ENCODE measurements at places on chromosomes 12 and 14.

DNA sequence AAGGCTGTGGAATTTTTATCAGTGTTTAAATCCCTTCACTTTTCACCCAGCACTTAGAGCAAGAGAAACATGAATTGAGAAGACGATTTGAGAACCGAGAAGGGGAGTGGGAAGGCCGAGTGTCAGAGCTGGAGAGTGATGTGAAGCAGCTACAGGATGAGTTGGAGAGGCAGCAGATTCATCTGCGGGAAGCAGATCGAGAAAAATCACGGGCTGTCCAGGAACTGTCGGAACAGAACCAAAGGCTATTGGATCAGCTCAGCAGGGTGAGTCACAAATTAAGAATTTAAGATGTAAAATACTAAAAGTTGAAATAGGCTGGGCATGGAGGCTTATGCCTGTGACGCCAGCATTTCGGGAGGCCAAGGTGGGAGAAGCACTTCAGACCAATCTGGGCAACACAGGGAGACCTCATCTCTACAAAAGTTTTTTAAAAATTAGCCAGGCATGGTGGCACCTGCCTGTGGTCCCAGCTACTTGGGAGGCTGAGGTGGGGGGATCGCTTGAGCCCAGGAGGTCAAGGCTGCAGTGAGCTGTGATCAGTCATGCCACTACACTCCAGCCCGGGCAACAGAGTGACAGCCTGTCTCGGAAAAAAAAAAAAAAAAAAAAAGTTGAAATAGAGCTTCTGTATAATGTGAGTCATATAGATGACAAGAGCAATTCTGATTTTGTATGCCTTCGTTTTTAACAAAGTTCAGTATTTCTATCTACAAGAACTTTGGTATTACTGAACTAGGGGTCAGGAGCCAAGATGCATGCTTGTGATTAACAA, 9.6 kb downstream of the BICDL1 start:
- DNase-seq = no peak

GRCh38 chr12:6912164-6912935, 2.0 kb upstream of the ENO2 start:
- DNase-seq = no peak

DNA sequence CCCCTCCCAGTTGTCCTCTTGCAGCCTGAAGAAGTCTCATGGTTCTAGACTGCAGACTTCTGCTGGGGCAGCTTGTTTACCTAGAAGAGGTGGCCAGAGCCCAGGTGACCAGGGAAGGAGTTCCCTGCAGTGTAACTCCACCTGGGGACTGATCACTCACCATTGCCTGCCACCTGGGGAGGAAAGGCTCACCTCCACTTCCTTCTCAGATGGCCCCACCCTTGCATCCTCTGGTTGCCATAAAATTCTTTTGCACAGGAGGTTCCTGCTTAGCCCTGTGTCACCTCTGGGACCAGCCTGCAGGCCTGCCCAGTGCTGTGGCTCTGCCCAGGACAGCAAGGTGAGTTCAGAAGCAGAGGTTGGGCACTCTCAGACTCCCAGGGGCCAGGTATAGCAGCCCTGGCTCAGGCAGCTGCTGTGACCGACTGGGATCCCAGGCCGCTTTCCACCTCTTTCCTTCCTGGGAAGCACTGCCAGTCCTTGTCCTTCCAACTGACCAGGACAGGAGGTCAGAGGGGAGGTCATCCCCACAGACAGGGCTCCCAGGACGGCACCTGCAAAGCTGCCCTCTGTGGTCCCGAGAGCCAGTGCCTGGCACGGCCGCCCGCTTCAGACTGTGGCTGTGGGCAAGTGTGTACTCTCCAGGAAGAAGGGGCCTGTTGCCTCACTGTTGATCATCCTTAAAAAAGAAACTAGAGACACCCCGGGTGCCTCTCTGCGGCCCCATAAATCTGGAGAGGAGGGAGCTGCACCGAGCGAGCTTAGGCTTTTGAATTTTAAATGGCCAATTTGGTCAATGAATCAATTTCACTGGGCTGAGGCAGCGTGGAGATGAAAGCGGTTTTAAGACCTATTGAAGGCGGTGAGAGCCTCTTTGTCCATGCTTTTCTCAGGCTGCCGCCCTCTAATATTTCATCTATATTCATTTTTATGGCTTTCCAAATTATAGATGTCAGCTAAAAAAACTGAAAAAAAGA, 79.5 kb upstream of the C14orf180 start:
- DNase-seq = no peak

DNA sequence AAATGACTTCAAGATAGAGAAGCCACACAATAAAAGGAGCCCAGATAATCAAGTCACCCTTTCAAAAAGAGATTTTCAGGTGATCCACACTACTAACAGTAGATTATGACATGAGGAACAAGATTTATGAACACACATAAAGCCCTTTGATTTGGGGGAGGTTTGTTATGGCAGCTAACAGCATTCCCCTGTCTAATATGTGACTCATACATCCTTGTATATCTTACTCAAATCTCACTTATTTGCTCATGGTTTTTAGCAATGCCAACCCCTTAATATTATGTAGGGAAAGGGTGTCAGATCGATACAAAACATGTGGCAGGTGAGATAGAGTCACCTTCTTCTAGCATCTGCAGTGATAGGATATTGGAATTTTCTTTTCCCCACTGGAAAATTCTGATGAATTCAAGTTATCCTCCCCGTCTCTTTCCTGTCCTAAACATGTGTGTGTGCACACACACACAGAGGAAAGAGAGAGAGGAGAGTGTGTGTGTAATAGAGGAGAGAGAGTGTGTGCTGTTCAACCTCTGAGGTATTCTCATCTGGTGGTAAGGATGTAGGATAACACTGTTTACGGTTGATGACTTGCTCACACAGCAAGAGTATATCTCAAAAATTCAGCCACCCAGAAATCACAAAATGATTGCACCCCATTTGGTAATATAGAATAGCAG, 319.9 kb downstream of the KCNC2 start:
- no peak for DNase-seq

DNA sequence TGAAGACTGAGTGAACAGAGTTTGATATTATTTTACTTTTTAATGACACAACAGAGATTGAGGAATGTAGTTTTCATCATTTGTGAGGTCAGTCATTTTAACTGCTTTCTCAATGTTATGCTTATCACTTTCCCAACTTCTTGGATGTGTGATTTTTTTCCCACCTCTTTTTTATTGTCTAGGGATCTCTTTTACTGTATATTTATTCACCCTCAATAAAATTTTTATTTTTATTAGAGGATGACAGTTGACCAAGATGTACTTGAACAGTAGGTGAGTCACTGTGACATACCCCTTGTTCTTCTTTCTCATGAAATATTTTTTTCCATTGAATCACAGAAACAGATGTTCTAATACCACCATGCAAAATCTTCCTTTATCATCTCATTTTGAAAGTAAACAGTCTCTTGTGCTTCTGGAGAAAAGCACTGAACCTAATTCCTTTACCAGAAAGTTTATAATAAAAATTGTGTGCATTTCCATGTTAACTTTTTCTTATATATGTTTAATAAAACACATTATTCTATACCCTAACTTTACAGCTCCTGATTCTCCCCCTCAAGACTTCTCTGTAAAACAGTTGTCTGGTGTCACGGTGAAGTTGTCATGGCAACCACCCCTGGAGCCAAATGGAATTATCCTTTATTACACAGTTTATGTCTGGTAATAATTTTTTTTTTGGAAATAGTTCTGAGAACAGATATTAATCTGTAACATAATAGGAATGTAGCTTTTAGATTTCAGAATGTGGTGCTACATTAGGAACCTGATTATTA, 65.9 kb downstream of the PTPRQ start:
- DNase-seq = no peak

DNA sequence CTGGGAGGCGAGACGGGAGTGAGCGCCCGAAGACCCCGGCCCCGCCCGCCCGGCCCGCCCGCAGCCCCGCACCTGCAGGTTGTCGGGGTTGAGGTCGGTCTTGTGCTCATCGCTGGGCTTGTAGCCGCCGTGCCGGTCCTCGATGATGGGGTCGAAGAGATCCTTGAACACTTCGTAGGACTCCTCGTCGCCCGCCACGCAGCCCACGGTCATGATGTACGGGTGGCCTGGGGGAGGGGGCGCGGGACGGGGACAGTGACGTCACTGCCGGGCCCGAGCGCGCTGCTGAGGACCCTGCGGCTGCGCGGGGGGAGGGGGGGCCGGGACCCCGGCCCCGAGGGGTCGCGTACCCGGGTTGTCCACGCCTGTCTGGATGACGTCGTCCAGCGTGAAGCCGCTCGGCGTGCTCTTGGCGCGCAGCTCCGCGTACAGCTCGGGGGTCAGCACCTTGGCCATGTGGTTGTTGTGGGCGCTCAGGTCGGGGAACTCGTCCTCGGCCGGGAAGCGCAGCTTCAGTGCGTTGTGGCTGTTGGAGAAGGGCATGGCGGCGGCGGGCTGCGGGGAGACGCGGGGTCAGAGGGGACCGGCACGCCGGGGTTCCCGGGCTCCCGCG, 573 bp downstream of the CKB start:
- no peak for DNase-seq

DNA sequence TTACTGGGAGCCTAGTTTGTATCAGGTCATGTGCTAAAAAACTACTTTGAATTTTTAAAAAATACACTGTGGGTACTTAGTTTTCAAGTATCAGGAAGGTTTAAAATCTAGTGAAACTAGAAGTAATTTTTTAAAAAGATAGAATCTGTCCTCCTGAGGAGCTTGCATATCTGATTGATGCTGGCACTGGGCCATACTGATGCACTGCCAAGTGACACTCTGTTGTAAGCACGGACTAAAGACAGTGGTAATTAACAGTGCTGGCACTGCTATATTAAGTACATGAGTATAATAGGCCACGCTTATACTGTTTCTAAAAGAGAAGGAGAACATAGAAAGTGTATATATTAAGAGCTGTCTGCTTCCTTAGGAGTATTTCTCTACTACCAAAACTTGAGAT, 10.0 kb upstream of the TBC1D30 start:
- no peak for DNase-seq

- DNase-seq = no peak
These were observed 466.9 kb upstream of the STXBP6 start for GRCh38 chr14:25516838-25517237.

DNA sequence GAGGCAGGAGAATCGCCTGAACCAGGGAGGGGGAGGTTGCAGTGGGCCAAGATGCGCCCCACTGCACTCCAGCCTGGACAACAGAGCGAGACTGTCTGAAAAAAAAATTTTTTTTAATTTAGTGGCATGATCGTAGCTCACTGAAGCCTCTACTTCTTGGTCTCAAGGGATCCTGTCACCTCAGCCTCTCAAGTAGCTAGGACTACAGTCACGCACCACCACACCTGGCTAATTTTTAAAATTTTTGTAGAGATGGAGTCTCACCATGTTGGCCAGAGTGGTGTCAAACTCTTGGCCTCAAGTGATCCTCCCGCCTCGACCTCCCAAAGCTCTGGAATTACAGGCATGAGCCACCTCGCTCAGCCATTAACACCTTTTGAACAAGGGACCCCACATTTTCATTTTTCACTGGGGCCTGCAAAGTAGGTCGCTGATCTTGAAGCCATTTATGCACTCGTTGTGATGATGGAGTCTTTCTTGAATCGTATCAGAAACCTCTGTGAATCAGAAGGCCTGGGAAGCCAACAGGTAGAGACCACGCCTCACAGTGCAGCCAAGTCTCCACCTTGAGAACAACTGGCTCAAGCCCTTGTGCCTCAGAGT, 5.9 kb downstream of the HCAR1 start:
- DNase-seq = no peak

DNA sequence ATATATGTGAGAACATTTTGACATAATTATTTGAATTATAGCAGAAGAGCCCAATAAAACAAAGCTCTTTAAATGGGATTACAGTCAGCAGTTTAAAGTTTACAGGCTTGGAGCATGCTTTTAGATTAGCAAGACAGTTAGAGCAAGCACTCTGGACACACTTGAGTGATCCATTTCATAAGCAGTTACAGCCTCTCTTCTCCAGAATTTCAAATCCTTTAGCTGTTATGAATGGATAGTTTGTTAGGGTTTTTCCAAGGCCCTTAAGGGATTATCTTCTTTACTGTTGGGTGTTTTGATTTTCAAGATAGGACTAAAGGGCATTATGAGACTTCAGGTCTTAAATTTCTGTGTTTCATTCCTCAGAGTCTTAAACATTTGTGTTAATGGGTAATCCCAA, 36.3 kb downstream of the BEST3 start:
- DNase-seq = no peak

DNA sequence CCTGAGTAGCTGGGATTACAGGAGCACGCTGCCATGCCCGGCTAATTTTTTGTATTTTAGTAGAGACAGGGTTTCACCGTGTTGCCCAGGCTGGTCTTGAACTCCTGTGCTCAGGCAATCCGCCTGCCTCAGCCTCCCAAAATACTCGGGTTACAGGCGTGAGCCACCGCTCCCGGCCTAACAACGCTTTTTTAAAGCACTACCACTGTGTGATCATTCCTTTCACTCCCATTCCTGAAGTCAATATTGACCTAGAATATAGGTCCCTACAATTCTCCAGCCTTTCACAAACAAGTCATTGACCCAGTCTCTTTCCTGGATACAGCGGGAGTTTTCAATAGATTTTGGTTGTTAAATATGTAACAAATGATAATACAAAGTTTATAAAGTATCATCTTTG, 62.8 kb downstream of the KIF21A start:
- DNase-seq = no peak

- DNase-seq = no peak
These were observed 11.1 kb upstream of the KRT73 start for GRCh38 chr12:52629281-52630007.

DNA sequence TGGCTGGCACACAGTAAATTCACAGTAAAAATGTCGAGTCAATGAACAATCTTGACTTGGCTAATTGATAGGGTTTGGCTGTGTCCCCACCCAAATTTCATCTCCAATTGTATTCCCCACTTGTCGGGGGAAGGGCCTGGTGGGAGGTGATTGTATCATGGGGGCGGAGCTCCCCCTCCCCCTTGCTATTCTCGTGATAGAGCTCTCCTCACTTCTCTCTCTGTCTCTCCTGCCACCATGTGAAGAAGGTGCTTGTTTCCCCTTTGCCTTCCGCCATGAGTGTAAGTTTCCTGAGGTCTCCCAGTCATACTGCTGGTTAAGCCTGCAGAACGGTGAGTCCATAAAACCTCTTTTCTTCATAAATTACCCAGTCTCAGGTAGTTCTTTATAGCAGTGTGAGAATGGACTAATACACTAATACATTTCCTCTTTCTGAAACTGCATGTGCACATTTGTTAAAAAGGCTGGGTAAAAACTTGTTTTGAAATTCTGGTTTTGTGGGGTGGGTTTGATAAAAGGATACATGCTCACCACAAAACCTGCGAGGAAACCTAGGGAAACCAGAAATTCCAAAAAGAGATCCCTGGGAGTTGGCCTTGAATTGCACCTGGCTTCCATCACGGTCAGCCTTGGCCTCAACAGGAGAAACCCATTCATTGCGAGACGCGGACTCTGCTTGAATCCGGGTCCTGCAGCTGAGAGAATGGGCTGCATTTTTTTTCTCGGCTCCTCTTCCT, 16.2 kb upstream of the MYL2 start:
- no peak for DNase-seq

Measured in activated effector memory CD4-positive, alpha-beta T cell treated with anti-CD3 and anti-CD28 coated beads, Interleukin-2, amount 50 U/mL, for 16 hours (primary cell).